ENCODE measurements at places on chromosomes 2 and 18. TPM values are rescaled to one million over a fixed set of nuclear protein-coding genes. Genes with fewer than 3 reads are reported as not detected.

CPO gene
- total RNA-seq = not detected

CPLX4 gene
- total RNA-seq = not detected

GAD1 gene
- not detected for total RNA-seq

REEP1 gene
- total RNA-seq = 4.6 TPM

RBFA gene
- total RNA-seq = 26.3 TPM

CCDC68 gene
- 3.4 TPM for total RNA-seq

LIMS3 gene
- total RNA-seq = 2.2 TPM

SKOR2 gene
- not detected for total RNA-seq

POTEJ gene
- not detected for total RNA-seq

UGT1A10 gene
- total RNA-seq = not detected

DNA sequence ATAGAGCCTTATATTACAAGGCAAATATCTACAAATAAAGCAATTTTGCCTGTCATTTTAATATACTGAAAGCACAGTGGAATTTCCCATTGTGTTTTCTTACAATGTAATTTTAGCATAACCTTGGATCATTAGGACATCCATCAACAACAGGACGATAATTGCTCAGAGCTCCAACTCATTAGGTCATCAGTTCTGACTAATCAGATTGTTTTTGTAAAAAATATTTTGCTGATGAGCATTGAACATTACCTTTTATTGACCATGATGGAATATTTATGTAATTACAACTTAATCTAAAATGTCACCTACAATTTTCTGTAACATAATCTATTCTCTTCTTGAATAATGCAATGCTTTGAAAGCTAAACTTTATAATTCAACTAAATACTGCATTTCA lies 215.3 kb upstream of the DSEL start:
- no peak for DNase-seq

DNA sequence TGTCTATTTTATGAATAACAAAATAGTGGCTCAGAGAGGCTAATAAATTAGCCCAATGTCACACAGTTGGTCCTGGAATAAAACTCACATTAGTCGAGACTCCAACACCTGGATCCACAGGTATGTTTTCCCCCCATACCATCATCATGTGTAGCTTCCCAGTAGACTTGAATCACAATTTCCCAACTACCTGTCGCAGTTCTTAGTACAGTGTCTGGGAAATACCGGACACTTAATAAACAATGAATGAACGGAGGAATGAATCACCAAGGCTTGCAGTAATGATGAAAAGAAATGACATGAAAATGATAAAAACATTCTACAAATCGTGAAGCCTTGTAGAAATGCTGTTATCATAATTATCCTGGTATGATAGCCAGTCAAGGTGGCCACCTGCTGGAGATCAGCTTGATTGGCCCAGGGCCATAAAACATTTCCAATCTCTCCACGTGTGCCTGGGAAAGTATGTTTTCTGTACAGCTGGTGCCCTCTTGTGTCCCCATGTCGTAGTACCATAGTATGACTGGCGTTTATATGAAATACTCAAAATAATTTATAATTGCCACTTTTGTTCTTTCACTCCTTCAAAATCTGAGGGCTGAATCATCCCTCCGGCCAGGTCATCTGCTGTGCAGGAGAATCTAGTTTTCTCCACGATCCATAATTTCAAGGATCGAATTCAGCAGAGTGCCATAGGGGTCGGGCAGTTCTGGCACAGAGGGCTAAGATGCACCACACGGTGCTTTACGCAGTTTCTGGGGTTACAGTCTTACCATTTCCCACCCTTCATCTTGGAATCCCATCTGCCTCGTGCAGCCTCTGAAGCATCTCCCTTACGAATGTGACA lies 95.4 kb downstream of the LAMA1 start:
- no peak for DNase-seq

GRCh38 chr2:72423756-72424155 lies 276.1 kb upstream of the CYP26B1 start:
- no peak for DNase-seq

GRCh38 chr2:131419441-131419840 lies 55.5 kb upstream of the RAB6D start:
- DNase-seq = no peak

DNA sequence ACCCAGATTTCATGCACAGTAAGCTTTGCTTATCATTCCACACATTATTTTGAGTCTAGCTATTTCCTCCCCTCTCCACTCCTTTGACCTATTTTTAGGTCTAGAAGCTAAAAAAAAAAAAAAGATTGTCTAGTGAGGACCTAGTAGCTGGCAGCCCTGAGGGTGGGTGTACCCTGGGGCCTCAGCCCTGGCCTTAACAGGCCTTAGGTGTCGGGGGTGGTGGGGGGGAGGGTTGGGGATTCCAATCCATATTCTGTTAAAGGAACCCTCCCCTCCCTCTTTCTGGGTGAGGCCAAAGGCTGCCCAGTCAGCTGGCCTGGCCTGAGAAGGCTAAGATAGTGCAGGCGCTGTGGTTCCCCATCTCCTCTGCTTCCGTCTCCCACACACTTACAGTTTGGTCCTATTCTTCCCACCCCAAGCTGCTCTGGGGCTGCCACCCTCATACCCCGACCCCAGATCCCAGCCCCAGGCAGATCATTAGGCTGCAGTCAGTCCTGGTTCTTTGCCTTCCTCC lies 65.5 kb upstream of the HK2 start:
- DNase-seq = no peak

GRCh38 chr2:105843476-105844374 lies 99.0 kb downstream of the NCK2 start:
- DNase-seq = no peak

DNA sequence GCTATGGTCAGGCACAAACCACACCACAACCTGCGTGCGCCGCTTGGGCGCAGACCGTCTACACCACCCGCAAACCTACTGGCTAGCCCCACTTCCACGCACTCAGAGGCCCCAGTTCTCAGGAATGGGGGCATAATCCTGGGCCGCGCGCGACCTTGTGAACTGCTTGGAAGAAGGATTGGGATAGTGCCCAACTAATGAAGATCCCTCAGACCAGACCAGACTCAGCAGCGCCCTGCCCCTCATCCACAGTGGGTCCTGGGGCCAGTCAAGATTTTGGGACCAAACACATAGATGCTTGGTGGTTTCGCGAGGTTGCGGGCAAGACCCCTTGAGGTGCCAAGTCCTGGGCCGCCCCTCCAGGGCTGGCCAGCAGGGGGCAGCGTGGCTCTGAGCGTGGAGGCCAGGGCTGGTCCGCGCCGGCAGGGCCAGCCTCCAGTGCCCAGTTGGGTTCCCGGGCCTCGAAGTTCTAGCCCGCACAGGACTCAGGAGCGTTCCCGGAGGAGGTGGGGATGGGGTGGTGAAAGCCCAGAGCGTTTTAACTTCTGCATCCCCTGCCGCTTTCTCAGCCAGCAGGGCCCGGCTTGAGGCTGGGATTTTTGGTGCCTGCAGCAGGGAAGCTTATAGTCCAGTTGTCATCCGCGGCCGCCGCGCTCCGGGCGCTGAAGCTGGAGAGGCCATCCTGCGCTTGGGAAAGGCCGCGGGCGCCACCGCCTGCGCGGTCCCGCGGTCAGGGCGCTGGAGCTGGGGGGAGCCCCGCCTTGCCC lies 8.3 kb downstream of the OSR1 start:
- DNase-seq = no peak

- no peak for DNase-seq
These were observed 82.5 kb upstream of the MAP3K20 start for GRCh38 chr2:172993139-172993538.

GRCh38 chr2:241352227-241352626 lies 3.9 kb upstream of the FARP2 start:
- DNase-seq = no peak

DNA sequence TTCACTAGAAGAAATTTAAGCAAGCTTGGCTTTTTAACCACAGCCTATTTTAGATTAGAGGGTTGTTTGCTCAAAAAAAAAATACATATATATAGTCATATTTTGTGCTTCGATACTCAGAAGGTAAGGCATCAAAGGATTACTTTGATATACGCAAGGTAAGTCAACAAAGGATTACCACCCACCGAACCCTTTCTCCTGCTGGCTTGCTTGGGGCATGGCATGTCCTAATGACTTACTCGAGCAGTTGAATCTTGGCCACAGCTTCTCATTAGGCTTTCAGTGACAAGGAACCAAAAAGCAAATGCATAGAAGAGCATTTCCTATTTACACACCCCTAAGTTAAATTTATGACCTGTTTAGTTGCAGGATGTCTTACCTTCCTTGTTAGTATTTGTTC lies 295.7 kb downstream of the AGAP1 start:
- DNase-seq = no peak

- DNase-seq = no peak
These were observed 46.2 kb upstream of the SERPINE2 start for GRCh38 chr2:224085246-224085645.

DNA sequence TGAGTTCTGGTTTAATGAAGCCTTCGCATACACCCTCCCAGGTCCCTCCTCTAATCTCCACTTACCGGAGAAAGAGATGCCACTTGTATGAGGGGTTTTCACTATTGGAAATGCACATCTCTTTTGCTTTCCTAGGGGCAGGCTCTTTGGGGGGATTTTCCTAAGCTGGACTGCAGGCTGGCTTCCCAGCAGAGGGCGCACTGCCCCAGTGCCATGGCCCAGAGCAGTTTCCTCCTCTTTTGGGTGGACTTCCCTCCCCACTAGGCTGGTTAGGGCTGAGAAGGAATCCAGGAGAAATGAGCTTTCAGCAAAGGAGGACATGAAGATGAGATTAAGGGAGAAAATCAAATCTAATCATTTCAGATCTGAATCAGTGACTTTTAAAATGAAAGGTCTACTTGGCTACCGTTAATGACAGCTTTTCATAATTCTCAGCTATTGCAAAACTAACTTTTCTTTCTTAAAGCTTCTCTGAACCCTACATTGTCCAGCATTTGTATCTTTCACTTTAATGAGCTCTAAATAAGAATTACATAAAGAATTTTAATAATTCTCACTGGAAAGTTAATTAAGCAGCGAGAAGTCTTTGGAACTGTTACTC lies 784.1 kb upstream of the FANCL start:
- DNase-seq = no peak

DNA sequence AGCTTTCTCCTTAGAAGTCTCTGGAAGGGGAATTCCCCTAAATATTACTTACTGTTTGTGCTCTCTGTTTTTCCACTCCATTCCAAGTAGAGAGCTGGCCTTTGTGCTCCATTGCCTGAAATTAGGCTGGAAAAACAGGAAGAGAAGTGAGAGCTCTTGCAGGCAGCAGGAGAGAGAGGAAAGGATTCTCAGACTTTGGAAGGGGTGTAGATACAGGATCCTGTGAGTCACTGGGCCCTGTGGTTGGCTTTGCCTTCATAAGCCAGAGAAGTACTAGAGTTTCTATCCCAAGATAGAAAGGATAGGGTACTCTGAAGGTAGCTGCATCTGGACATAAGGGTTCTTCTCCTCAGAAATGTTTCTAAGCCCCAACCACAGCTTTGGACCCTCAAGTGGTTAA lies 188.9 kb downstream of the CMPK2 start:
- no peak for DNase-seq

- DNase-seq = no peak
These were observed 270.8 kb downstream of the ZEB2 start for GRCh38 chr2:144249035-144249637.

GRCh38 chr18:48831113-48831759 lies 119.5 kb downstream of the SMAD7 start:
- DNase-seq = peak; percentile 9

GRCh38 chr2:101534149-101534611 lies 59.3 kb upstream of the RFX8 start:
- no peak for DNase-seq

DNA sequence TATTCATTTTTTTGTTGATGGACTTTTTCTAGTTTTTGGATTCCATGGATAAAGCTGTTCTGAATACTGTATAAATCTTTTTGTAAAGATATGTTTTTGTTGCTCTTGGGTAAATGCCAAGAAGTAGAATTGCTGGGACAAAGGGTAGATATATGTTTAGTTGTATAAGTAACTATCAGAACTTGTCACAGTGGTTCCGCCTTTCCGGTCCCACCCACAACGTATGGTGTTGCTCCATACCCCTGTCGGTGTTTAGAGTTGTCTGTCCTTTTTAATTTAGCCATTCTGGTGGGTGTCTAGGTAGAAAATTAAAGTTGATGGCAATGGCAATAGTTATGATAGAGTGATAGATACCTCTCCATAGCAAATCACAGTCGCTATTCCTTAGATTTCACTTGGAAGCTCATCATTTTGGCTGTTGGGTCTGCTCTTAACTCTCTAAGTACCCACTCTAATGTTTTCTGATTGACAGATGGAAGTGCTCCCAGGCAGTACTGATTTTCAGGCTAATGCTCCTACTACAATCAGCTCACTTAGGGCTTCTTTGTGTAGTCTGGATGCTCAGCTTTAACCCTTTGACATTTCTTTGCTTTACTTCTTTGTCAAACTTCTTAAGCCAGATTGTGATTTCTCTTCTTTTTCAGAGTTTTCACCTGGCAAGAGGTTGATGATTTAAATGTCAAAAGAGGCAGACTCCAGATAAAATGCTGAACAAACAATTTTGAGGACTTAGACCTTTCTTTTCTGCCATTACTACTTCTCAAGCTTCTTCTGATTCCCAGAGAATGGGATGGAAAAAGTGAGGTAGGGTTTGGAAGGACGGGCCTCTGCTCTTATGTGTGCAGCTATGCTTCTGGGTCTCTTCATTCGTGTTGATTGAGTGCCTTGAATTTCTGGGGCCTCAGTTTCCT lies 156.4 kb downstream of the AQP4 start:
- DNase-seq = no peak

DNA sequence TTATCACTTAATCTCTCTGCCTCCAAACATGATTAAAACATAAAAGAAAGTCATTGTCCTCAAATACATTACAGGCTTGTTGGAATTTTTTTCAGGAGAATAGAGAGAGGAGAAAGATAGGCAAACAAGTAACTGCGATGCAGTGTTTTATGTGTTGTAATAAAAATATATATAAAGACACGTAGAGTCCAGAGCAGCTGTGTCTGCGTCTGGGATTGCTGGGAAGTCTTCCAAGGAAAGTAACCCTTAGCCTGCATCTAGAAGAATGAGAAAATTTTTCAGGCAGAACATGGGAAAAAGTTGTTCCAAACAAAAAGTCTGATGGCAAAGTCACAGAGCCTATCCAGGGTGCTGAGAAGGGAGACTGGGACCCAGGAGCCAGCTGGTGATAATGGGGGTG lies 91.8 kb upstream of the ST6GAL2 start:
- DNase-seq = no peak

DNA sequence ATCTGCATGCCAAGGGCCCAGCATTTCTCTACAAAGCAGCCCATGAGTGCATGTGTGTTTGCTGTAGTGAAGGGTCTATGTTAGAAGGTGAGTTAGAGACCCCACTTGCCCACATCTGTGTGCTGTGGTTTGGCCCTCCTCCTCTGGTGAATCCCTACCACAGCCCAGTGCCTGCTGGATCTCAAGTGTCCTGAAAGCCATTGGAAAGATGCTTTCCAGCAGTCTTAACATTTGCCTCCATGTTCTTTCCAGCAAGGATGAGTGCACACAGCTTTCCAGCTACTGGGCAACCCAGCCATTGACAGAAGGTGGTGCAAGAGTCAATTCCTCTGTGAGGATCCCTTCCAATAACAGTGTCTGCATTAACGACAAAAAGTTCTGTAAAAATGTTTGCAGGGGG lies 13.6 kb downstream of the CRIM1 start:
- no peak for DNase-seq

DNA sequence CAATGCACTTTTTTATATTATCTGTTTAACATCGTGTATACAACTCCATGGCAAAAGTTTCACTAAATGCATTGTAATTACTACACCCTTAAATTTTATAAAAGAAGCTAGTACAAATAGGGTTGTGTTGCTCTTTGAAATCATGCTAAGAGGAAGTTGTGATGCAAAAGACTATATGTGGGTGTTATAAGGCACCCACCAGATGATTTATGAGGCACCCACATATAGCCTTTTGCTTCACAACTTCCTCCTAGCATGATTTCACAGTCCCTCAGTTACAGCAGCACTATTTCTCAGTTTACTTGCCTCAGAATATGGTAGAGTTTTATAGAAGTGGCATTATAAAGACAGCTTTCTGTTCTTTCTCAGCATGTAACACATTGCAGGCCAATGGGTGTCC lies 277.3 kb upstream of the DOK6 start:
- no peak for DNase-seq
